ENCODE measurements at places on chromosomes 6 and 20.

DNA sequence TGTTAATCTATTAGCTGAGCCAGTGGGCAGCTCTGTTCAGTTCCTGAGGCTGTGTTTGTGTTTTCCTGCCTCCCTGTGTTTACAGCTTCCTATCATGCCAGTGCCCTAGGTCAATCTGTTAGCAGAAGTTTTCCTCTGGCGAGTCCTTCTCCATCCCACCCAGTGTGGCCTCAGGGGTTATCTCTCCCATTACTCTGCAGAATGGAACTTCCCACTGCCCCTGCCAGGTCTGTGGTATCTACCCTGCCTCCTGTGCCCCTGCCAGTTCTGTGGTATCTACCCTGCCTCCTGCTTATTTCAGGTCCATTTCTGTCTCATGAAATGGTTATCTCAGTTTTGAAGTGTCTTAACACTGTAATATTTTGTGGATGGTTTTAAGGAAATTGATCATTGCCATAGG, 63.1 kb downstream of the SLX4IP start:
- no peak for DNase-seq

GRCh38 chr6:44278774-44279697, 8.8 kb downstream of the TMEM151B start:
- no peak for DNase-seq

- DNase-seq: no peak
Measured at GRCh38 chr6:35092362-35093117, 48.6 kb downstream of the TCP11 start.

- DNase-seq: no peak
Measured at GRCh38 chr6:81767163-81767891, 14.8 kb upstream of the TENT5A start.

DNA sequence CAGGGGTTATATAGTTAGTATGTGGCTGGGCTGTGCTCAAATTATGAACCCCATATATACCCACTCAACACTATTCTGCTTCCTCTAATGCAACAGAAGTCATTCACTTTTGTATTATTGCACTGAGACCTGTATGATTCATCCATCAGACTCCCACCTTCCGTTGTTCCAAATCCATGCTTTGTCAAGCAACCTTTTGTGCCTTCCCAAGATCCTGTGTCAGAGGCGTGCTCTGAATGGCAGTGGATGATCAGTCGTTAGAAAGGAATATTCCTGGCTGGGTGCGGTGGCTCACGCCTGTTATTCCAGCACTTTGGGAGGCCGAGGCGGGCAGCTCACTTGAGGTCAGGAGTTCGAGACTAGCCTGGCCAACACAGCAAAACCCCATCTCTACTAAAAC, 103.2 kb downstream of the SH3BGRL2 start:
- no peak for DNase-seq

- DNase-seq: no peak
Measured at GRCh38 chr20:20603339-20603990, 109.0 kb downstream of the RALGAPA2 start.

- DNase-seq: no peak
Measured at GRCh38 chr6:74867291-74867690, 338.6 kb downstream of the COL12A1 start.

GRCh38 chr6:158018041-158018771, 36.5 kb downstream of the SYNJ2 start:
- no peak for DNase-seq

- DNase-seq: no peak
Measured at GRCh38 chr6:167747645-167748044, 79.1 kb upstream of the AFDN start.

DNA sequence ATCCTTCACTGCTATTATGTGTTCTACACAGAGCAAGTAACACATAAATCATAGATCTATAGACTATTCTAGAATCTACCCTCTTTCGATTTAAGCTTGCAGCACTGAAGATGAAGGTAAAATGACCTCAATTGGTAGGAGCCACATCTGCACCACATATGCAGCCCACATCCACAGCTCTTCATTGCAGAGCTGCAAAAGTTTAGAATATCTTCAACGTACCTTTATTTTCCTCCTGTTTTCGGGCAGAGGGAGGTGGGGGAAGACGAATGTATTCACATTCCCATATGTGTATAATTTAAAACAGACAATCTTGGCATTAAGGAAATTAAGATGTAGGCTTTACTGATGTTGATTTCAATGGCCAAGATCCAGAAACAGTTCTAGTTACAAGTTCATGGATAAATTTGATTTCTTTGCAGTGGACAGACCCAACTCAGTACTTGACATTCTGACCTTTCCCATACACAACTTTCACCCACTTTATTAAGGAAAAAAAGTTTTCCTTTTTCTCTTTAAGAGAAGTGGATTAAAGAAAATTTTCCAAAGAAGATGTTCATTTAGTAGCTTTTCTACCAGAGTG, 14.0 kb downstream of the EPB41L2 start:
- DNase-seq: no peak

- DNase-seq: no peak
Measured at GRCh38 chr6:11459079-11459610, 78.4 kb upstream of the TMEM170B start.

DNA sequence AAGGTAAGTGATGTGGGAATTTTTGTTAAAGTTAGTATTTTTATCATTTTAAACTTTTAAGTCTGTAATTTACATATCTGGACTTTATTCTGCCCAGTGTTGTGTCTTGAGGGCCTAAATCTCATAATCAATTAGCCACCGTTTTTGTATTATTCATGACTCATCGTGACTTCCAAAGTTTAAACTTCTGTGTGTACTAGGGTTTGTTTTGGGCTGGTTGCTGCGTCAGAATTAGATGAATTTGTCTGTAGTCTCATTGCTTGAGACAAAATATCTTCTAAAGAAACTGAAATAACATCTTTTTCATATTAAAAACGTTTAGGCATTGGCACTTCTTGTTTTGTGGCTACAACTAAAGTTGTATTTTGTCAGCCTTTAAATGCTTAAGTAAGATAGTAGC, 41.3 kb downstream of the CDYL start:
- DNase-seq: no peak

DNA sequence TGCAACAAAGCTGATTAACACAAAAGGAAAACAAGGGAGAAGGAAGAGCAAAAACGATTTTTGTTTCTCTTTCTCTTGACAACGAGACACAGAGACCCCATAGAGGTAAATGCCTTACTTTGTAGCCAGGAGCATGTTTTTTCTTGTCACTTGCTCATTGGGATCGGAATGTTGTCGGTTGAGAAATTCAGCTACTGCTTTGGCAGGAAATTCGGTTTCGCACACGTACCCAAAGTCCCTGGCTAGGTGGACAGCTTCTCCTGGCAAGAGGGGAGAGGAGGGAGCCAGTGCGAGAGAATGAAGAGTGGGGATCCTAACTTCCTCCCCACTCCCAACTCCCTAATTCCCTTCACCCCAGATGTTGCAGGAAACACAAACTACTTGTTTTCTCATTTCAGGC, 14.5 kb downstream of the TFAP2A start:
- DNase-seq: no peak

DNA sequence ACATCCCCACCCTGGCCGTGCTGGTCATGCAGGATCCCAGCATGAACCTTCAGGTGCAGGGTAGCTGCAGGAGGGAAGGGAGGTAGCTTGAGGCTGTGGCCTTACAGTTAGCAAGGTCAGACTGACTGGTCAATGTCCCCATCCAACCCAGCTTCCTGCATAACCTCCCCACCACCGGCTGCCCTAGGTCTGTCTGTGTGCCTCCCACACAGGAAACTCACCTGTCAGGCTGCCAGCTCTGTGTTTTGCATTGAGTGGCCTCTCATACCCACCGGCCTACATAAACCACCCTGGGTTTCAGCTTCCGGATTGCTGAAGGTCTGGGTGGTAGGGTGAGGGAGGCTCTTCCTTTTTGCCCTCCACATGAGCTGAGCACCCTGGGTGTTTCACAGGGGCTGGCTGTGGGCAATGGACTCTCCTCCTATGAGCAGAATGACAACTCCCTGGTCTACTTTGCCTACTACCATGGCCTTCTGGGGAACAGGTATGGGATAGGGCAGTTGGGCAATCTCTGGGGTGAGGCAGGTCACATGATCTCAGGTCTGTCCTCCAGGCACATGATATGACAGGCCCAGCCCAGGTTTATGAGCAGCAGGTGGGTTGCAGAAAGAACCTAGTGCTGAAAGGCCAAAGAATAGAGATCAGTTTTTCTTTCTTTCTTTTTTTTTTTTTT, 1.8 kb downstream of the CTSA start:
- DNase-seq: no peak

DNA sequence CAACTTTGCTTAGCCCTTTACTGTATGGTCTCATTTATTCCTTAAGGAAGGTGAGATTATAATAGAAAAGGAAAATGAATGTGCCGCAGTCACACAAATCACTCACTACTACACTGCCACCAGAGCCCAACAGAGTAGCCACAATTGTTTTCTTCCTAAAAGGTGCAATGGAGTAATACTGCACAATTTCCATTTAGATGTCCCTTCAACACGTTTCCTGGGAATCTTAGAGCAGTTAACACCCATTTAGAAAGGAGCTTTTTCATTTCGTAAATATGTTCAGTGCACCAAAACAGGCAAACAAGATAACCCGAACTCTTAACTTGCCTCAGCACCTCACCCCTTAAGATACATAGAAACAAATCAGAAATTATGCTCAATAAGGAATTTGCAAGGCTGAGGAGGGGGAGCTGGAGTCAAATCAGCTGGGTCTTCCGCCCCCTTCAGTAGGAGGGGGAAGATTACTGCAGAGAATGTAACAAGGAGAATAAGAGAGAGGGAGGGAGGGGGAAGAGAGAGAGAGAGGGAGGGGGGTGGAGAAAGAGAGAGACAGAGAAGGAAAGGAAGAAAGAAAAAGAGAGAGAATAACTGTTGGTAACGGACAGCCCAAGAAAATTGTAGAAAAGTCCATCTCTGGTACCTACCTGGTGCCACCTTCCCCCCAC, 155.5 kb downstream of the BCAS1 start:
- DNase-seq: no peak

DNA sequence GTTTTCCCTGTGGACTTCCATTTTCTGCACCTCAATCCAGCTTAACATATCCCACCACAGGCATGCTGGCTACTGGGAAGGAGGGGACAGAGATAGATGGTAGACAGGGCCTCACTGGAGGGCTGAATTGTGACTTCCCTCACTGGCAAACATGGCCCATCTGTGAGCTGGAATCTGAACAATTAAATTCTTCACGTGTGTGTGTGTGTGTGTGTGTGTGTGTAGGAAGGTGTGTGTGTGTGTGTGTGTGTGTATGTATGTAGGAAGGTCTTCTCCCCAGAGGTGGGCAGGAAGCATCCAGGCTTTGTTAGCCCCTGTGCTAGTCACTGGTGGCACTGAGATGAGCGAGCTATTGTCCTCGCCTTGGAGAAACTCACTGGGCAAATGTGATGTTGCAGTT, 5.4 kb upstream of the TOX2 start:
- no peak for DNase-seq

DNA sequence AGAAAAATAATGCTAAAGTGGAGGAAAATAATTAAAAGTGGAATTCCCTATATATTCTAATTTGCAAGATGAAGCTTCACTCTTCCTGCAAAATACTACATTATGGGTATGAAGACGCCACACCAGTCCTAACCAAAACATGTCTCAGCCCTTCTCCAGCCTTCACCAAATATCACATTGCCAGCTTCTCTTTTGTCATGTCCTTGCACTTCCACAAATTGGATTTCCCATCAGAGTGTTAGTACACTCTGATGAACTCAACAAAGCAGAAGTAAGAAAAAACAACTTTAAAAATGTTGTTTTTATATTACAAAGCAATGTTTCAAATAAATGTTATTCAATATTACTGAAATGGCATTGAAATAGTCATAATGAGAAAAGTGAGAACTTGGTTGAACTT, 62.4 kb upstream of the RNF146 start:
- DNase-seq: no peak

DNA sequence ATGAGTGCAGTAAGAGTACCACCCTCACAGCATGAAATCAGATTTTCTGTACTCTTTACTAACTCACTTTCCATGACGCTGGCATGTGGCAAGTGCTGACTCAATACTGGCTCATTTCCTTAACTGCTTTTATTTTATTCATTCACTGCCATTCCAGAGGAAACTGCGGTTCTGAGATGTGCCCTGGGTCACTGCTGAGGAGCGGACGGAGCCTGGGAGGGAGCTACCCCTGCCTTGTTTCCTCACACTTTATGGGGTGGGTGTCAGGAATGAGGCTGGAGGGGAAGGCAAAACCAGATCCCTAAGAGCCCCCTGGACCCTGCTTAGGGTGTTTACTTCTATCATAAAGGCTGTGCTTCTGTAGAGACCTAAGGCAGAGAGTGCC, 14.4 kb downstream of the NT5E start:
- DNase-seq: no peak

- no peak for DNase-seq
Measured at GRCh38 chr6:26312096-26312463, 52.9 kb upstream of the BTN3A2 start.

DNA sequence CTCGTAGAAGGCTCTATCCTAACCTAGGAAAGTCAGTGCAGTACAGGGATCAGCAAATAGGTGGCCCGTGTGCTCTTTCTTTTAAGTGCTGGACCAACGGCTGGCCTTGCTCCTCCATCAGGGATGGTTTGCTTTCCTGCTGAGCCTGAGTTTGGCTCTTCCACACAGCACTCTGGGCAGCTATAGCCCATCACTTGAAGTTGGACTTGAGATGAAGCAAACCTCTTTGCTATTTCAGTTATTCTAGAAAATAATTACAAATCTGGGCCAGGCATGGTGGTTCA, 66.9 kb upstream of the KCNK16 start:
- DNase-seq: no peak

- DNase-seq: no peak
Measured at GRCh38 chr6:14379568-14379967, 262.0 kb downstream of the CD83 start.

GRCh38 chr20:11227602-11228001, 553.8 kb upstream of the JAG1 start:
- DNase-seq: no peak

GRCh38 chr6:74283532-74283931, 587.5 kb downstream of the CD109 start:
- DNase-seq: no peak

GRCh38 chr6:167664678-167665660, 161.7 kb upstream of the AFDN start:
- no peak for DNase-seq

DNA sequence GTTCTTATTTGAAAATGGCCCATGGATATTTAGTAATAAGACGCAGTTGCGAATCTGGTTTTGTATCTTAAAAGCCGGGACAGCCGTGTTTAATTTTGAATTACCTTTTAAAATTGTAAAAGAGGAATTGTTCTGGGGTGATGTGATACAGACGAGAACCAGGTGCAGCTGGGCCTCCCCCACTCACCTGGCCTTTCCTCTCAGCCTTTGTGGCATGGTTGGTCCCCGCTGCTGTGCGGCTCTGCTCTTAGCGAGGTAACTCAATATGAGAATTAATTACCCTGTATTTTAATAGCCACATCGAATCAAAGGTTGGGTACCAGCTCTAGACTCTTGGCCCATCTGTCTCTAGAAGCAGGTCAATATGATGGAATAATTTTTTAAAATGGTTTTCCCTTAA, 56.5 kb upstream of the DACT2 start:
- no peak for DNase-seq

DNA sequence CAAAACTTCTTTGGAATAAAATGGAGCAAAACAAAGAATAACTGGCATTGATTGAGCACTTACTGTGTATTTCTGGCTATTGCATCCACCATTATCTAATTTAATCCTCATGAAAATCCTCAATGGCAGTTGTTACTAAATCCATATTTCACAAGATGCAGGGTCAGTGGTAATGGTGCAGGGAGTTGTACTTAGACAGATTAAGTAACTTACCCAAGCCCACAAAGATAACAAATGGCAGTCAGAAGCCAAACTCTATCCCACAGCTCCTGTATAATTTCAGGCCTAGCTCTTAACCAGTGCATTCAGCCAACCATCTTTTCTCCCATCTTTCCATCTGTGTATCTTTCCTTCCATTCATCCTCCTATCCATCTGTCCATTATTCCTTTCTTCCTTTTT, 29.3 kb upstream of the SSTR4 start:
- no peak for DNase-seq
